ENCODE measurements at places on chromosomes 4 and X.

- no peak for DNase-seq
Observed at GRCh38 chrX:105738162-105738561, 84.2 kb upstream of the NRK start.

- no peak for DNase-seq
Observed at GRCh38 chr4:147965873-147966272, 234.0 kb downstream of the ARHGAP10 start.

DNA sequence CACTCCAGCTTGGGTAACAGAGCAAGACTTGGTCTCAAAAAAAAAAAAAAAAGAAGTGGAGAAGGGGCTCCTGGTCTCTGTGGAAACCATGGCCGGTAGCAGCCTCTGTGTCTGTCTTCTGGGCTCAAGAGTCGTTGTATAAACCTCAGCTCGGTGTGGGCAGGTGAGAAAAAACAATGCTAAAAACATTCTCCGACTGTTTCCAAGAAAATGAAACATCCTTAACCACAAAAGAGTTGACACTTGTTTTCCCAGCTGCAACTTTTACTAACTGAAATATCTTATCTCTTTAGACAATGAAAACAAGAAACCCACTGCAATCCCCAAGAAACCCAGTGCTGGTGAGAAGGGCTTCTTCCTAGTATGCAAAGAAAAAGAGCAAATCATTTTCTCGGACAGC, 26.2 kb downstream of the CD99 start:
- no peak for DNase-seq

- DNase-seq = peak; percentile 12
Observed at GRCh38 chr4:57037982-57038604, 59.4 kb downstream of the POLR2B start.

- no peak for DNase-seq
Observed at GRCh38 chrX:150062292-150063137, 124.2 kb upstream of the EOLA2 start.

DNA sequence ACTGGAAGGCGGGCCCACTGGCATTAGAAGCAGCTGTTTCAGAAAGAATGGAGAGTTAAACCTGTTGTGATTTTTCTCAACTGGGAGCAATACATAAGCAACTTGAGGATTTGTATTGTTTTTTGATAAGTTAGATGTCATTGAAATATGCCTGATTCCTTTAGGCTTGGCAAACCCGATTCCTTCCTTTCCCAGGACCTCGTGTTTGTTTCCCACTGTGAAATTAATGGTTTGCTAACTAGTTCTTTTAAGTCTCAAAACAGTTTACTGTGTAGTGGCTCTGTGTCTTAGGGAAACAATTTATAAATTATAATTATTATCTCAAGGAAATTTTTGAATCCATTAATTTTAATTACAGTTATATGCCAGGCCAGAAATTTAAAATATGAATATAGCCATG, 218.0 kb downstream of the DCTD start:
- DNase-seq = no peak

DNA sequence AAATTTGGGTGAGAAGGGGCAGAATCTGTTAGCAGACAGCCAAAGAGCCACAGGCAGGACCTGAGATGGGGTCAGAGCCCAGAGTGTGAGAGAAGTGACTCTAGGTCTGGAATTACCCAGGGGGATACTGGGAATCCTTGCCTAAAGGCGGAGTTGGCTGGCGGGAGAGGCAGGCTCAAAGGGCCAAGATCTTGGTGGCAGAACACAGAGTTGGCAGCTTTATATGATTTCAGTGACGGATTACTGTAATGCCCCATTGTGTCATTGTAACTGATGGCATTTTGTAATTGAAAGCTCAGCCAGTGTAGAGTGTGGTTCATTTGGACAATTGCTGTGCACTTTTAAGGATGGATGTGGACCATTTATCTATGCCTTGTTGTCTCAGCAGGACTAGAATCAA, 77.3 kb downstream of the SMIM20 start:
- no peak for DNase-seq

DNA sequence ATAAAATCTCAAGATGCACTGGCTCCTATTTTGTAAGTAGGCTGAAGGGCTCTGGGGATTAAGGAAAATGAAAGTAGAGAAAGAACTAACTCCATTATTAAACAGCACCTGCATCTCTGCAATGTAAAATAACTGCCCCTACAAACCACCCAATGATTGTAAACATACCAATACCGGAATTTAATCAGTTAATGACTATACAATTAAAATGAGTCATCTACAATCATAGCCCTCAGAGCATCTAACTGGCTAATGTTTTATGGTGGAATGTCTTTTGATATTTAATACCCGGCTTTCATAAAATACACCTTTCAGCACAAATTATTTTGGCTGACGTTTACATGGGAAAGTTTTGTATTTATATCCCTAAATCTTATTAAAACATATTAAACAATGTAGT, 142.3 kb downstream of the PAPSS1 start:
- no peak for DNase-seq

DNA sequence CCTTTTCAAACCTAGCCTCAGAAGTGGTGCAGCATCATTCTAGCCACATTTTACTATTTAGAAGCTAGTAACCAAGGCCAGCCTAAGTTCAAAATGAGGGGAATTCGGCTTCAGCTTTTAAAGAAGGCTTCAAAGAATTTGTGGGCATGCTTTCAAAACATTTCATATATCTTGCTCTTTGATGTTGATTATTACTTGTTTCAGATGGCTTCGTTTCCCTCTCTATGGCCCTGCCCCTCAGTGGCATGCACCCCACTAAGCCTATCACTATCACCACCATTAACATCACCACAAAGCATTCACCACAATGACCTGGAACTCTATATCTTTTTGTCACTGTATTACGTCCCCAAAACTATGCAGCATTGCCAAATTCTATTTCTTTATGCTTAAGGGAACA, 51.2 kb upstream of the FAM47B start:
- DNase-seq = no peak

- no peak for DNase-seq
Observed at GRCh38 chr4:37279894-37280592, 35.5 kb downstream of the NWD2 start.

- no peak for DNase-seq
Observed at GRCh38 chr4:28831867-28832266, 1888.3 kb upstream of the PCDH7 start.

DNA sequence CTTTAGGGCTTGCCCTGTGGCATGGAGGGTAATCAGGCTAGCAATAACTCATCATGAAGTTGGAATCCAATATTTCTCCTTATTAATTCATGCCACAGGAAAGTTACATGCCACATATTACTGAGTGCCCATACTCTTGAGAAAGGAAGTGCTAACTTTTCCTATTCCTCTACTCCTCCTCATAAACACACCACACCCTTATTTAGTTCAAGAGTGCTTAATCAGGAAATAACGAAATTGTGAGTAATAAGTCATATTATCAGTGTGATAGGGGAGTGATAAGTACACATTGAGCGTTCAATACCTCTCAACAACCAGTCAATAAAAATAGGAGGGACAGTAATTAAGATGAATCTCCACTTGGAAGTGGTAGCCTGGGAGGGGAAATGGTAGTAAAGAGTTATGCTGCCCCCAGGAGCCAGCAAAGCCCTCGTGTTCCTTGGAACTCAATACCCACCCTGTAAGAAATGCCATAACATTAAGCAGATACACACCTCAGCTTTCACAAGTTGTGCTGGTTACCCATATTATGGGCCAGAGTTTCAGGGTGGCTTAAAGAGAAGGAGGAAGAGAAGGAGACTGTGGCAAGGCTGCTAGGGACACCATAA, 410.0 kb upstream of the NR3C2 start:
- DNase-seq = no peak

GRCh38 chrX:150692831-150693724, at the start of gene MTMR1:
Gene MTMR1, plus strand, starts transcription at chrX:150693396. Its CDS starts 135 bp downstream, at chrX:150693531.
- DNase-seq = no peak

- no peak for DNase-seq
Observed at GRCh38 chr4:78513411-78513975, 38.1 kb upstream of the ANXA3 start.

GRCh38 chr4:85673540-85673939, 198.6 kb downstream of the ARHGAP24 start:
- no peak for DNase-seq

- DNase-seq = peak; percentile 91
Observed at GRCh38 chr4:38319456-38320342, 344.3 kb upstream of the KLF3 start.

GRCh38 chrX:153927922-153928760, 2.1 kb upstream of the ARHGAP4 start:
- peak; percentile 79 for DNase-seq

DNA sequence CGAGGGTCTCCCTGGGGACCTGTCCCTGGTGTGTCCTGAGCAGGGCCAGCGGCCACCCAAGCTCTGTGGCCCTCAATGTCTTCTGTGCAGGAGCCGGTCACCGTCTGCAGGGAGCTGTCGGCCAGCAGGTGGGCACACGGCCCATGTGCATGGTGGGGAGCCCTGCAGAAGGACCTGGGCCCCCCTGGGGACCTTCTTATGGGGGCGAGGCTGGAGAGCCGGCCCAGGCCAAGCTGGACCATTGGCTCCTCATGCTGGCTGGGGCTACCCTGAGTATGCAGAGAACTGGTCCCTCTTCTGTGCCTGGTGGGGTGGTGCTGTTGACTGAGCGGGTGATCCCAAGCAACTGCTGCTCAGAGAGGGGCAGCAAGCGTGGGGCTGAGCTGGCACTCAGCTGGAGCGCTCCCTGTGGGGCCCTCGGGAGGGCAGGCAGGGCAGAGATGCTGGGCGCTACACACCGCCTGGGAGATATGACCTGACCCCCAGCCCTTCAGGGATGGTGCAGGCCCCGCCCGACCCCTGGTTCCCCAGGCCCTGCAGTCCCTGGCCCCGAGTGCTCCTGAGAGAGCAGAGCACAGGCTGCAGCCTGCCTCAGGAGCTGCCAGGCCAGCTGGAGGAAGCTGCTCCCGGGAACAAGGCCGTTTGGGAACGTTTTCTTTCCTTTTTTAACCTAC, 14.8 kb downstream of the NAT8L start:
- no peak for DNase-seq

- no peak for DNase-seq
Observed at GRCh38 chr4:183392377-183392776, 52.1 kb upstream of the CDKN2AIP start.

GRCh38 chrX:915427-916229, 285.0 kb downstream of the SHOX start:
- no peak for DNase-seq

GRCh38 chr4:22241415-22241814, 274.5 kb downstream of the ADGRA3 start:
- no peak for DNase-seq

GRCh38 chr4:73841243-73841925, 4.9 kb downstream of the CXCL6 start:
- no peak for DNase-seq

DNA sequence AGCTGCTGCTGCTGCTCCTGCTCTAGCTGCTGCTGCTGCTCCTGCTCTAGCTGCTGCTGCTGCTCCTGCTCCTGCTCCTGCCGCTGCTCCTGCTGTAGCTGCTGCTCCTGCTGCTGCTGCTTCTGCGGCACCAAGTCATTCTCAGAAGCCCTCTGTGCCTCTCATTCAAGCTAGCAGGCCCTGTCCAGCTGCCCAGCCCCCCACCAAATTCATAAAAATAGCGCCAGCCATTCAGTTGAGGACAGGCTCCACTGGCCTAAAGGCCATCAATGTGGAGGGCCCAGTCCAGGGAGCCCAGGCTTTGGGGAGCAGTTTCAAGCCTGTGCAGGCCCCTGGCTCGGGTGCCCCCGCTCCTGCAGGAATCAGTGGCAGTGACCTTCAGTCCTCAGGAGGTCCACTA, 3.9 kb downstream of the SUPT20HL1 start:
- DNase-seq = no peak

DNA sequence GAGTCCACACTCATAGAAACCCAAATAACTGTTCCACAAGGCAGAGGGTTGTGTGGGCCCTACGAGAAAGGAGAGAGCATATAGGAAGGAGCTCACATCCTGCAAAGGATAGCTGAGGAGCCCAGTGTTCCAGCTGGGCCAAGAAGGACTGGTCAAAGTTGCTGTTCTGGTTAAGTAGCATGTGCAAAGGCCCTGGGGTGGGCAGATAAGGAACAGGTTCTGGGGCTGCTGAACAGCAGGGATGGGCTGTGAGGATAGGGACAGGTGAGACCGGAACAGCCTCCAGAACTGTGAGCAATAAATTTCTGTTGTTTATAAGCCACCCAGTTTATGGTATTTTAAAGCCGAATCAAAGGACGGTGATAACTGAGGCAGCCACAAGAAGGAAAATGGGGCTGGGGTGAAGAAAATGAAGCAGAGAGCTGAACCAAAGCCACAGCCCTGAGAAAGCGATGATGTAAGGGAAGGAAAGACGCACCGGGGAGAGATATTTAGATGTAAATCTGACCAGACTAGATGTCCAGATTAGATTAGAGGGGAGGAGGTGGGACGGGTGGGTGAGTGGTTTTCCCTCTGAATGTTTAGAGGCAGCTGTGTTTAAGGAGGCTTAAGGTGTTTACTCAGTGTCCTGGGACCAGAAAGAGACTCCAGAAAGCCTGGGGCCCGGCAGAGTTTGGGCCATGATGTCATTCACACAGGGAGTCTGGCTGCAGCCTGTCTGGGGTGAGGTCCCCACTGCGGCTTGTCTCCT, 180.8 kb upstream of the BCOR start:
- DNase-seq = no peak

- peak; percentile 71 for DNase-seq
Observed at GRCh38 chr4:164956766-164957643, 20.5 kb downstream of the TRIM61 start.

- no peak for DNase-seq
Observed at GRCh38 chr4:189302719-189303118, 638.0 kb upstream of the FRG1 start.

- no peak for DNase-seq
Observed at GRCh38 chrX:86604607-86605006, 456.4 kb downstream of the DACH2 start.

GRCh38 chrX:65508851-65509250, 25.7 kb downstream of the LAS1L start:
- no peak for DNase-seq

- DNase-seq = no peak
Observed at GRCh38 chr4:124104101-124104500, 608.4 kb downstream of the ANKRD50 start.

DNA sequence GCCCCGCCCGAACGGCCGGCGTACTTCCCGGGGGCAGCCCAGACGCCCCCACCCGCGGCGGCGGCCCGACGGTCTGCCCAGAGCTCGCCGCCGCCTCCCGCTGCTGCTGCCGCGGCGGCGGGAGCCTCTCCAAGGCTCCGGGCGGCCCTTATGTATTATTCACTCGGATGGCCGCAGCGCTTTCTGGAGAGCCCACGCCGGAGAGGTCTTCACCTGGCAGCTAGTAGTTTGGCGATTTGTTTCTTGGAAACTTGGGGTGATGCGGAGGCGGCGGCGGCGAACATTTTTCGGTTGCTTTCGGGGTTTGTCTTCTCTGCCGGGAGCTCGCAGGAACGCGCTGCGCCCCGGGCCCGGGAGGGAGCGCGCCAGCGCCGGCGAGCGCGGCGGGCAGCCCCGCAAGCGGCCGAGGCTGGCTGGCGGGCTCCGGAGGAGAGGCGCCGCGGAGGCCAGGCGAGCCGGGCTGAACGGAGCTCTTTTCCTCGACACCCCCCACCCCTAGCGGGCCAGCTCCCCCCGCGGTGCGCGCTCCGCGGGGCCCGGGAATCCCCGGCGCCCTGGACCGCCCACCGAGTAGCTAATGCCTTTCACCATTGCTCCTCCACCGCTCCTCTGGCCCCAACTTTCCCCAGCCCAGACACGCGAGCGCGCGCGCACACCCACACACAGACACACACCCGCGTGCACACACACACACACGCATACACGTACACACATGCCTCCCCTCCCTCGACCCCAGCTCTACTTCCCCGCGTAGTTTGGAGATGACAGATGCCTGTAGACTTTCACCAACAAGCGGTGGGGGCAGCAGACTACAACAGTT, 113.5 kb downstream of the DHX15 start:
- no peak for DNase-seq

GRCh38 chrX:104172121-104172520, 5.9 kb downstream of the FAM199X start:
- no peak for DNase-seq
